ENCODE measurements at places on chromosomes 5 and 9.

DNA sequence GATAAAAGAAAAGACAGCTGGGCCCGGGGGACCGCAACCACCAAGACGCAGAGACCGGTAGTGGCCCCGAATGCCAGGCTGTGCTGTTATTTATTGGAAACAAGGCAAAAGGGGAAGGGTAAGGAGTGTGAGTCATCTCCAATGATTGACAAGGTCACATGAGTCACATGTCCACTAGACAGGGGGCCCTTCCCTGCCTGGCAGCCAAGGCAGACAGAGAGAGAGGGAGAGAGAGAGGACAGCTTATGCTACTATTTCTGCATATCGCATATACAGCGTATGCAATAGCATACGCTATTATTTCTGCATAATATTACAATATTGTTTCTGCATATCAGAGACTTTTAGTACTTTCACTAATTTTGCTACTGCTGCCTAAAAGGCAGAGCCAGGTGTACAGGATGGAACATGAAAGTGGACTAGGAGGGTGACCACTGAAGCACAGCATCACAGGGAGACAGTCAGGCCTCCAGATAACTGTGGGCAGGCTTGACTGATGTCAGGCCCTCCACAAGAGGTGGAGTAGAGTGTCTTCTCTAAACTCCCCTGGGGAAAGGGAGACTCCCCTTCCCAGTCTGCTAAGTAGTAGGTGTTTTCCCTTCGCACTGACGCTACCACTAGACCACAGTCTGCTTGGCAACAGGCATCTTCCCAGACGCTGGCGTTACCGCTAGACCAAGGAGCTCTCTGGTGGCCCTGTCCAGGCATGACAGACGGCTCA lies 50.3 kb downstream of the RFX3 start:
- no peak for DNase-seq

- no peak for DNase-seq
These were observed 11.5 kb upstream of the ANKRD55 start for GRCh38 chr5:56244627-56245026.

GRCh38 chr9:92146610-92147009 lies 31.4 kb upstream of the SPTLC1 start:
- DNase-seq, result no peak

GRCh38 chr5:100157066-100157465 lies 378.1 kb upstream of the FAM174A start:
- DNase-seq, result no peak

DNA sequence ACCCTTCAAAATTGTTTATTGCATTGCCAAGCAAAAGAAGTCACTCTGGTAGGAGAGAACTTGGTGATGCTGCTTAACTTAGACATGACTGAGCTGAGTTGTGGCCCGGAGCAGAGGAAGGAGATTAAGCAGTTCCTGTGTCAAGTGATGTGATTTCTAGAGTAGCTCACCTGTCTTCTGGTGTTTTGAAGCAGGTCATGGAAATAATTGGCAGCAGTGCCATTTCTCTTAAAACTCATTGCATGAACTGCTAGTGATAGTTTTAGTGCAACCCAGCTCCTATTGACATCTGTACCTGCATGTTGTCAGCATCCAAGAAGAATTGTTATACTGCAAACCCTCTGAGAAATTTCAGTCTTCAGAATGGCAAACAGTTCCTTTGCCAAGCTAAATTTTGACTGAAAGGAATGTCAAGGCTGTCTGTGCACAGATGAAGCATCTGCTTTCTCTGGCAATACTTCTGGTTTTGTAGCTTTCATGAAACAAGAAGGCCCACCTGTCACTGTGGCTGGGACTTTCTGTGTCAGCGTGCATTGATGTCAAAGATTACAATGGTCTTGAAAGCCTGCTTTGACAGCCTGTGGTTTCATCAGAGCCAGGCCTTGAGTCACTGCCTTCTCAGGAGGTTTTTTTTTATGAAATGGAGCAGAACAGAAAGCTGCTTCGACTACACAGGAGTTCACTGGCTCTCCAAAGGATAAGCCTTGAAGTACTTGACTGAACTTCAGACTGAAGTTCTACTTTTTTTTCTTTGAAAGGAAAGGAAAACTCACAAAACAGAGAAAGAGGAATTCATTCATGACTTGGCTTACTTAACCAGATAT lies 90.6 kb downstream of the RALGPS1 start:
- DNase-seq, result peak; percentile 35
